ENCODE measurements at places on chromosomes 3 and 15. TPM values are rescaled to one million over a fixed set of nuclear protein-coding genes. Genes with fewer than 3 reads are reported as not detected.

GRCh38 chr3:196965804-196966173 is 2.8 kb downstream of the PIGZ start:
- H3K36me3 ChIP-seq, result peaks cover under 1% of the 10 kb centered on the region
- DNase-seq, result no peak
- H3K4me1 ChIP-seq, result no peaks in the 10 kb centered on the region

GRCh38 chr15:90945091-90945490 is 9.6 kb upstream of the RCCD1 start:
- H3K4me3 ChIP-seq, result no peak overlapping the region
- H3K4me1 ChIP-seq, result no peaks in the 10 kb centered on the region
- H3K27ac ChIP-seq, result no peak overlapping the region
- no peak for DNase-seq
- H3K36me3 ChIP-seq, result peaks cover 49% of the 10 kb centered on the region

GRCh38 chr3:130900959-130901358 is 7.1 kb downstream of the ATP2C1 start:
- no peak overlapping the region for H3K27ac ChIP-seq
- no peak overlapping the region for H3K4me3 ChIP-seq
- no peaks in the 10 kb centered on the region for H3K27me3 ChIP-seq
- no peak for DNase-seq

POC1A gene
- total RNA-seq, result 29.3 TPM

CADPS gene
- total RNA-seq, result 5.4 TPM
